ENCODE measurements at places on chromosomes 4 and X.

- DNase-seq: peak; percentile 88
Measured at GRCh38 chr4:17027495-17027894, 129.1 kb upstream of the LDB2 start.

DNA sequence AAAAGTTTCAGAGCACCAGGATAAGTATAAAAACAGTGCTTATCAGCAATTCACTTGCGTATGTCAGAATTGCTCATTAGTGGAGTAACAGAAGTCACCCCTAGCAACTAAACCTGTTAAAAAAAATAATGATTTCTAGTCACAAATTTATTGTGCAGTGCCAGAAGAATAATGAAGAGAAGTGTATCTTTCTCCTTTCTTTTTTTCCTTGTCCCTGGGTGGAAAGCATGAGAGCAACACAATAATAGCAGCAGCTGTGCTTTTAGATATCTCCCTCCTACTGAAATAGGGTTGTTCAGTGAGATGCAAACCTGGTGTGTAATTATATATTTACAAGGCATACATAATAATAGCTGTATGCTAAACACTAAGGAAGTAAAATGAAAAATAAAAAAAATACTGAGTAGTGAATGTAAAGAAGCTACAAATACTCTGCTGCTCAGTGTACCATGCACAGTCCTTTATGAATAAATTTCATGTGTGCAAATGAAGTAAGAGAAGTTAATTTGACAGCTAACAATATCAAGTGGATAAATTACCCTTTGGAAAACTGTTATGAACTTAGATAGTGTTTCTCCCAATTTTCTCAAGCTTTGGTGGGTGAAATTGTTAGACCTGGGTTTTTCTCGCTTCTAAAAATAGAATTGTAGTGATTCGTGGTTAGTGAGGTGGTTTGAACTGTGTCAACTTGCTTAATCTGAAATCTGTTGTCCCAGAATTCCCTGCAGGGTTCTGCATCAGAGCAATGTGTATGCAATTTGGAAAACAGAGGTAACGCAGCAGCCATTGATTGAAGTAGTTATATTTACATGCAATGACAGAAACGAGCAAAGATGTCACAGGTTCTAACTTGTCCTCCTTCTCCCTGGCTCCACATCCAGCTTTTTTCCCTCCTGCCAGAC is 125.7 kb upstream of the NDST3 start:
- DNase-seq: no peak

GRCh38 chr4:93444860-93445259 is 383.7 kb upstream of the ATOH1 start:
- DNase-seq: no peak

DNA sequence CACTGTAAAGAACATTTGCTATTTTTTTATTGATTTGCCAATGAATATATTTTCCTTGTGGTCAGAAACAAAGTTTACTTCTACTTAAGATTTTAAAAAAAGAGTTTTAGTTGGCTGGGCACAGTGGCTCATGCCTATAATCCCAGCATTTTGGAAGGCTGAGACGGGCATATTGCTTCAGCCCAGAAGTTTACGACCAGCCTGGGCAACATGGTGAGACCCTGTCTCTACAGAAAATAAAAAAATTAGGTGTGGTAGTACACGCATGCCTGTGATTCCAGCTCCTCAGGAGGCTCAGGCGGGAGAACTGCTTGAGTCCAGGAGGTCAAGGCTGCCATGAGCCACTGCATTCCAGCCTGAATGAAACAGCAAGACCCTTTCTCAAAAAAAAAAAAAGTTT is 36.8 kb downstream of the LRP2BP start:
- DNase-seq: no peak

- peak; percentile 20 for DNase-seq
Measured at GRCh38 chr4:175891851-175892250, 79.8 kb upstream of the GPM6A start.

GRCh38 chrX:33132569-33132968 is 78.8 kb downstream of the DMD start:
- DNase-seq: no peak

DNA sequence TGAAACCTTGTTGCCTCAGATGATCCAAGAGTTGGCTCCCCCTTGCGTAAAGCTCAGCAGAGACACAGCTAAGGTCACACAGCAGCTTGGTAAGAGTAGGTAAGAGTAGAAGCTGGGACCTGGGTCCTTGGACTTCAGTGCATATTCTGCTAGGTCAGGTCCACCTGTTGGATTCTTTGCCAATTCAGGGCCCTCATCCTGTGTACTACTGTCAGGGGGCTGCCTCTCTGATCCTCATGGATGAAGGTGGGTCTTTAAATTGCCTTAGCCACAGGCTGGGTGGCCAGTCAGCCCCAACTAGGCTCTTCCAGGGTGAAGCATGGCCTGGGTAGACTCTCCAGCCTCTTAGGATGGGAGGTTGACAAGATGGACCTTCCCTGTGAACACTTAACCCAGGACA is 155.8 kb downstream of the AMMECR1 start:
- no peak for DNase-seq

- DNase-seq: no peak
Measured at GRCh38 chr4:176622251-176622948, 170.3 kb downstream of the VEGFC start.

- peak; percentile 32 for DNase-seq
Measured at GRCh38 chr4:88244816-88245579, 39.4 kb downstream of the PPM1K start.

GRCh38 chr4:3783693-3784306 is 17.6 kb downstream of the ADRA2C start:
- DNase-seq: peak; percentile 11

DNA sequence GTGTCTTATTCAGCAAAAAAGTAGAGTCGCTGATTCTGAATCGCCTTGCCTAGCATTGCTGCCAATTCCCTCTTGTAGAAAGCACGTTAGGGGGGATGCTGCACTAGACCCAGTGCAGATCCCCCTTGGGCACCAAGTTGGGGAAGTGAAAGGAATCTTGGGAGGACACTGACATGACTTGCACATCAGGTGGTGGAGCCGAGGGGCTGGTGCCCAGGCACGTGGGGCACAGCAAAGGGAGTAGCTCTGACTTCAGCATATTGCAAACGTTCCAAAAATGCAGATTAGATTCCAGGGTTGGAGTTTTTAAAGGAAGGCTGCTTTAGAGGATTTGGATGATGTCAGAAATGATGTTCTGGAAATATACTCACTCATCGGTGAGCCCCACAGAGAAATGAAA is 47.4 kb upstream of the GPM6B start:
- DNase-seq: no peak

DNA sequence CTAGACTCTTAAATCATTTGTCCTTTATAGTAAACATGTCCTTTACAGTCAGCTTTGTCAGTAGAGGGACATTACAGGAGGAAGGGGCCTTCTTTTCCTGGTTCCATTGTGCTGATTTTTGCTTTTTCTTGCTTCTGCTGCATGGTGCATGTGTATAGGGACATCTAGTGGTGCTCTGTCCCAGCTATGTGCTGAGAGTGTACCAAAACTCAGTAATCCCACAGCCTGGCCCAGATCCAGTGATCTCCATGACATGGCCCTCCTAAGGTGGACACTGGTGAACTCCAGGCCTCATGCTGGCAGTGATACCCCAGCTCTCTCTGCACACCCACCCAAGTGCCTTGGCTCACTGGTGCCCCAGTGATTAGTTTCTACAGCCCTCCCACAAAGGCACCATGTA is 45.2 kb downstream of the MAGEB17 start:
- DNase-seq: peak; percentile 38

DNA sequence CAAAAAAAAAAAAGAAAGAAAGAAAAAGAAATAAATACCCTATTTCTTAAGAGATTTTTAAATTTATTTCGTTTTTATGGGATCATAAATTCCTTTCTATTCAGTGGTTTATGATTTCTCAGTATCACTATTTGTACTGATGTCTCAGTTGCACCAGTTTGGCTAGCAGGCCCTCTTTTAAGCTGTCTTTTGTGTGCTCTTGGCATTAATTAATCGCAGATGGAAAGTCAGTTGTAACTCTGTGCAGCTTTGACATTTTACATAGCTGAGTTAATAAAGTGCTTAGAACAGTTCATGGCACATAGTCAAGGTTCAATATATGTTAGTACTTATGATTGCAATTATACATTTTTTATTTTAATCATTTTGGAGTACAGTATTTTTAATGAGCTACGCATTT is 123.7 kb upstream of the NUDT6 start:
- no peak for DNase-seq

DNA sequence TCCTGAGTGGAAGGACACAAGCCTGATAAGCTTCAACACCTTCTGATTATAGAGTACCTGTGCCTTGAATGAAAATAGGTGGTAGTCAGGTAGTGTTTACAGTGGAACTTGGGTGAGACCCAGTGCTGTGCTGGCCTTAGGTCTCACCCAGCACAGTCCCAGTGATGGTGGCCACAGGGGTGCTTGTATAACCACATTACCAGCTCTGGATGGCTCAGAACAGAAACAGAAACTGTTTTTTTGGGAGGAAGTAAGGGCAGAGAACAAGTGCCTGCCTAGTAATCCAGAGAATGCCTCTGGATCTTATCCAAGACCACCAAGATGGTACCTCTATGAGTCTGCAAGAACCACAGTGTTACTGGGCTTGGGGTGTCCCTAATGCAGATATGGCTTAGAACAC is 171.5 kb upstream of the DIPK2B start:
- no peak for DNase-seq

- DNase-seq: no peak
Measured at GRCh38 chr4:117264072-117264471, 178.7 kb upstream of the TRAM1L1 start.

- no peak for DNase-seq
Measured at GRCh38 chr4:54700986-54701385, 43.2 kb downstream of the KIT start.

- no peak for DNase-seq
Measured at GRCh38 chr4:142741995-142742394, 104.1 kb downstream of the INPP4B start.

DNA sequence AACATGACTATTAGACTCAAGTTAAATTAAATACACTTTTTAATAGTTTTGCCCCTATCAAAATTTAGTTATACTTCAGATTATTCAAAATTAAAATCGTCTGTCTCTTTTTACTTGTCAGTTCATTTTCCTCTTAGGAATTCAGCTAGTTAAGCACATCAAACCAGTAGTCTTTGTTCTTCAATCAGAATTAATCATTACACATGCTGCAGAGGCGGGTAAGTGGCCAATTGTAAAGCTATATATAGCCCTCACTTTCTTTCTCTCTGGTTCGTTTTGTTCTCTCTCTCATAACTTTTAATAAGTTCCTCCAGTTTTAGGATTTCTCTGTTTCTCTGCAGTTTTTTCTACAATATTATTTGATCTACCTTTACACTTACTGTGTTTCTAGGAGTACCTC is 359.1 kb upstream of the PABPC4L start:
- DNase-seq: peak; percentile 30

Measured in kidney tubule cell (primary cell).